ENCODE measurements at places on chromosomes 7 and 10.

GRCh38 chr10:101321073-101321472 is 32.9 kb upstream of the BTRC start:
- no peak for DNase-seq

DNA sequence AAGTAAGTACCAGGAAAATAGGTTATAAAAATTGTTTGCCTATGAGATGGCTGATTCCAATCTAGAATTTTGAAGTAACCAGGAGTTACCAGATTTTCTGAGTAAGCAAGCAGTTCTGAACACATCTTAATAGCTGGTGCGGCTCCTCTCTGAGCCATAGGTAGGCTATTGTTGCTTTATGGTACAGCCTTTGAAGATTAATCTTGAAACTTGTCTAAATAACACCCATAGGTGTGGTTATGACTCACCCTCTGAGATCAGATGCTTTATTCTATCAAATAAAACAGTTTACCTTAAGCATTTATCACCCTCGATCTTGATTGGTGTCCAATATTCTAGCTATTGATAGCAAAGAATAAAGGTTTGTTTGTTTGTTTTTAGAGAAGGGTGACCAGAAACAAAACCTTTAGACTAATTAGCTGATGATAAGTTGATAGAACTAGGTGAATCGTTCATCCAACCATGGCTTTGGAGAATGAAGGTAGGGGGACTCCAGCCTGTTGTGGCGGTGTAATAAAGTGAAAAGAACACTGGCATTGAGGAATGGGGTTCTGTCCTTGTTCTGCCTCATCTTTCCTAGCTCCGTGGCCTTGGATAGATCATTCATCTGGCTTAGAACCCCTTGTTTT is 72.2 kb downstream of the VTI1A start:
- no peak for DNase-seq

- no peak for DNase-seq
These were observed 25.0 kb downstream of the POU6F2 start for GRCh38 chr7:39002755-39003154.

- DNase-seq, result no peak
These were observed 71.8 kb upstream of the VWDE start for GRCh38 chr7:12475362-12476063.

GRCh38 chr7:107712025-107712424 is 31.9 kb upstream of the CBLL1 start:
- DNase-seq, result no peak

- peak; percentile 88 for DNase-seq
These were observed 25.9 kb downstream of the ST8SIA6 start for GRCh38 chr10:17428351-17429097.

GRCh38 chr7:122056977-122057376 is 87.1 kb downstream of the AASS start:
- DNase-seq, result no peak

DNA sequence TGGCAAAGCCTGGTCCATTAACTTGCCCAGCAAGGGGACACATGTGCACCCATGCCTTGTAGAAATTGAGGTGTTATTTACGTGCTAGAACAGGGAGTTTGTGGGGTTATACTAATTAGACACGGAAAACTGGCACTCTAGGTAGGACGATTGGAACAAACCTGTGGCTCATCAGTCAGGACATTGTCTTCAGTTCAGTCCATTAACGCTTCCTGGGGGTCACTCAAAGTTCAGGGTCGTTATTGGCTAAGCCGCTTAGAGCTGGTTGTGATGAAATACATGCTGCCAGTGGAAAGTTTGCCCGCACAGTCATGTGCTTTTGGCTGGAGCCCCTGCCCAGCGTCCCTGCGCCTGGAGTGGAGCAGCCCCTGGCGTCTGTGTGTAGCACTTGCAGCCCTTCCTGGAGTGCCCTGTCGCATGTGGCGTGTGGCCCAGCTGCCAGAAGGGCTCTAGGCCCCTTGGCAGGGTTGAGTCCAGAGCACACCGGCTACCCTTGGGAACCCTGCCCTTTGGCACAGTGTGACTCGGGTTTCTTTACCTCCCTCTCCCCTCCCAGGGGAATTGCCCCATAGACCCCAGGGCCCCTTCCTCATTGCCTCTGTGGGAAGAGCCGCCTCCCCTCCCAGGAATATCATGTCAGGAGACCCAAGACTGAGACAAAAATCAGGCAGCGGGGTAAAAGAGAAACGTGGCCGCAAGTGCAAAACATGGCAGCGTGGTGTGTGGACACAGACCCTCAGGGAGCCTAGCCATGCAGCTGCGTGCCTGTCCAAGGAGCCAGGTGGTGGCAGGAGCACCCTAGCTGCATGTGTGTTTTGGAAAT is 9.8 kb downstream of the ZNF775 start:
- peak; percentile 59 for DNase-seq

DNA sequence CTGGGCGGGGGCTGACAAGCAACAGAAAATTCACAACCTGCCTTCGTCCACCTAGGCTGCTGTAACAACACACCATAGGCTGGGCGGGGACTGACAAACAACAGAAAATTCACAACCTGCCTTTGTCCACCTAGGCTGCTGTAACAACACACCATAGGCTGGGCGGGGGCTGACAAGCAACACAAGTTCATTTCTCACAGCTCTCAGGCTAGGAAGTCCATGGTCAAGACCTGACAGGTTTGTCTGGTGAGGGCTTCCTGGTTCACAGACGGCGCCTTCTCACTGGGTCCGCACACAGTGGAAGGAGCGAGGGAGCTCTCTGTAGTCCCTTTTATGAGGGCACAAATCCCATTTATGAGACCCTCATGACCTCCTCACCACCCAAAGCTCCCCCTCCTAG is 52.2 kb downstream of the DIP2C start:
- peak; percentile 21 for DNase-seq
